ENCODE measurements at places on chromosomes 7 and 10.

- DNase-seq, result no peak
These were observed 40.6 kb downstream of the OSBPL3 start for GRCh38 chr7:24939416-24939815.

GRCh38 chr10:50605269-50605950 lies 18.3 kb downstream of the SGMS1 start:
- no peak for DNase-seq

DNA sequence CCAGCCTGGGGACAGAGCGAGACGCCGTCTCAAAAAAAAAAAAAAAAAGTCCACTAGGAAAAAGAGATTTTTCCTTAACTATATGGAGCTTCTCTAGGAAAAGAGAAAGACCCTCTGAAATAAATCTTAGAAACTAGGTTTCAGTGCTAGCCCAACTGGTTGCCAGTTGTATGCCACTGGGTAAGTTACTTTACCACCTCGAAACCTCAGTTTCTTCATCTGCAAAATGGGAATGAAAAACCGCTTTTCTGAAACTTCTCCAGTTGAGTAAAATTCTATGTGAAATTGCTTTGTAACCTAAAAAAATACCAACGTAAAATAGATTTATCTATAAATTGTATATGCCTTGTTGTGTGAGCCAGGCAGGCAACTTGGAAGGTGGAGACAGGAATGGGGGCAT lies 16.5 kb upstream of the EIF5AL1 start:
- DNase-seq, result no peak

DNA sequence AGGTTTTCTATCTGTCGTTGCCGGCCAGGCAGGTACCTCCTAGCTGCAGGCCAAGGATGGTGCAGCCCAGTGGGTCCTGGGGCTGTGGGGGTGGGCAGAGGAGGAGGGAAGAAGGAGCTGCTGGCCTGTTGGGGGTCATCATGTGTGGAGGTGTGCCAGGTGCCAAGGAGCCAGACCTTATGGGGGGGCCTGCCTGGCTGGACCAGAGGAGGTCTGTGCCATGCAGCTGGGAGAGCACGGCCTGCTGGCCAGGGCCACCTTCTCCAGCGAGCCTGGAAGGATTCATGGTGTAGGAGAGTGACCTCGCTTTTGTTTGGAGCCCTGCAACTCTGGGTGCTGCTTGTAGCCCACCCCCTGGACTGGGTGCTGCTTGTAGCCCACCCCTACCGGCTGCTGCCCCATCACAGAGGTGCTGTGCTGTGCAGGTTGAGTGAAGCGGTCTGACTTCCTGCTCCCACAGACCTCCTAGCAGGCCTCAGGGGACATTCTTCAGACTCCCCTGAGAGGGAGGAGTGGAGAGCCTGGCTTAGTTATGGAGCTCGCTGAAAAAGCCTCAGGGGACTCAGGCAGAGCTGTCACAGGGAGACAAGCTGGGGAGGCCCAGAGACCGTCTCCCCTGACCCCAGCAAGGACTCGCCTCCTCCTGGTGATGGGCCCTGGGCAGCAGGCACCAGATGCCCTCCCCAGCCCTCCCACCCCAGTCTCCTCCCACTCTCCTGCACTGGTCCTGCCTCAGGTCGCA lies 67.7 kb upstream of the AQP1 start:
- DNase-seq, result no peak

DNA sequence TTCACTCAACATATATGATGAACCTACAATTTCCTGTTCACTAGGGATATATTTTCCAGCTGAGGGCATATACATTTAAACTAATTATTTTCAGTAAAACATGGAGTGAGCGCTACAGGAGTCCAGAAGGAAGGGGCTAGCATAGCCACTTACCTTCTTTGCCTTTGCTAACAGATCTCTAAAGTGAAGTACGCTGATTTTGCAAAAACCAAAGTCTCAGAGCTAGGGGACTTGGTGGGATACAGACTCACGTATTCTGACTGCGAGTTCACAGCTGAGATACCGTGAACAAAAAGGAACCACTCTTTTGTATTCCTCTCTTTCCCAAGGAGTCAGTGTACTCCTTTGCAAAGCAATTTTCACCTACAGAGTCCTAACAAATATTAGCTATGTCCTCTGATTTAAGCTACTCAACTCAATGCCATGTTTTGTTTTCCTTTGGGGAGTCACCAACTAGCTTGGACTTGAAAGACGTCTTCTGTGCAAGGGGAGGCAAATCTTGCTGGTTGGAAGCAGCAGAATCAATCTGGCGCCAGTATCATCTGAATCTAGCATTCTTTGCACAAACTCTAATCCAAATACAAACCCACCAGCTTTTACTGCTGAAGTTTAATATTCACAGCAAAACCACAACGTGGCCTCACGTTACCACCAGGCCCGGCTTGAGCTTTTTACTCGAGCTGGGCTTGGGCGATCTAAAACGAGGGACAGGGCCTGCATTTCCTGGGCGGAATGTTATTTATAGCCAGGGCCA lies 657 bp downstream of the CDNF start:
- DNase-seq, result no peak

DNA sequence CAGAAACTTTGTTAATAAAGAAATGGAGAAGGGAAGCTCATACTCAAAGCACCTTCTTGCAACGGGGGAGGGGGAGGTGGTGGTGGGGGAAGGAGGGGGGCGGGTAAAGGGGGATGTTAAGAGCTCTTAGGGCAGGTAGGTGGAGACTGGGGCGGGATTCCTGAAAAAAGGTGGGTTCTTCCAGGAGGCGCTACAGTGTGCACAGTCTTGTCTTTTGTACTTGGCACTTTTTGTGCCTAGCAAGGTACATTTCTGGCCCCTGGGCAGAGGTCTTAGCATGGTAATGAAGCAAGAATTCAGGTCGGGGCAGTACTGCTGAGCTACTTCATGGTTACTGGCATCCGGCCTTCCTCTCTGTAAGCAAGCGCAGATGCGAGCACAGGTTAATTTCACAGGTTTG lies 15.2 kb upstream of the LAMB4 start:
- DNase-seq, result no peak

- DNase-seq, result no peak
These were observed 26.3 kb downstream of the TM9SF3 start for GRCh38 chr10:96560489-96560888.

DNA sequence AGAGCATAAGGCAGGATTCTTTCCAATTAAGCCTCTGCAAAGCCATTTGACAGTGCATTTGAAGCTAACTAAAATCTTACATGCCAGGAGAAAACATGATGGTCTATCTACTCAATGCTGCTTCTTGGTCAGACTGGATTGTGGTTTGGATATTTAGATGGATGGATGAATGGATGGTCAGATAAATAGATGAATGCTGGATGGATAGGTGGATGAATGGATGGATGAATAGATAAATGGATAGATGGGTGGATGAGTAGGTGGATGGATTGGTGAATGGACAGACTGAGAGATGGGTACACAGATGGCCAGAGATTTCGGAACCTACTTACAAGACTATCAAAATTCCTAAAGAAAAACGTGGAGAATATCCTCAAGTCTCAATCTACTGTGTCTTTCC lies 127.6 kb downstream of the SFMBT2 start:
- no peak for DNase-seq

GRCh38 chr10:124072106-124072505 lies 21.3 kb downstream of the CHST15 start:
- DNase-seq, result no peak

- no peak for DNase-seq
These were observed 100.3 kb downstream of the CCSER2 start for GRCh38 chr10:84428711-84429110.

- no peak for DNase-seq
These were observed 13.1 kb downstream of the IPMK start for GRCh38 chr10:58254644-58255043.

DNA sequence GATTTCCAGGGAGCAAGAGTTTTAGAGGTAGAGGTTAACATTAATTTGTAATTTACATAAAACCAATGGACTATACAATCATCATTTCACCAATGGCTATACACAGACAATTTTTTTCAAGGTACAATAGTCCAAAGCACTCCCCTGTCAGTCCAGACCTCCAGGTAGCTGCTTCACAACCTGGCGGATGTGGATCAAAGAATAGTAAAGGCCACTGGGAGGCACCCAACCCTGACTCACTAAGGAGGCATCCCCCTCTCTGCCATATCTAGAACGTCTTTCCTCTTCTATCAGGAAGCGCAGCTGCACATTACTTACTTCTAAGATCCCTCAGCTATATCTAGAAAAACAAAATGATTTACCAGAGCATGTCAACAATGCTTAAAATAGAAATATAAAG lies 217.7 kb upstream of the AOAH start:
- no peak for DNase-seq

DNA sequence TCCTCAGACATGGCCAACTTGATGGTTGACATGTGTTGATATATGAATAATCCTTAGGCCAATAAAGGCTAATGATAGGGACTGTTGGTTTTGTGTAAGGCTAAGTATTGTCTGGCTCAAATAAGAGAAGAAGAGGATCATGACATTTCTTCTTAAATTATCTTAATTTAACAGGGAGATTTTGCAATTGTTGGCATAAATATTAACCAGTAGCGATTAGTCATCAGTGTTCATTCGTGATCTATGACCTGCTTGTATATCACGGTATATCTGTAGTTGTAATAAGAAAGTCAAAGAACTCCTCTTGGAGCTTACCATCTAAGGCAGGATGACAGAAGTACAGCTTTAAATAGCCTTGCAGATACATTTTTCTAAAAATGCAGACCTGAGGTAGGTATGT lies 196.4 kb downstream of the CREB5 start:
- no peak for DNase-seq

GRCh38 chr10:100977436-100977835 lies 8.1 kb downstream of the SEMA4G start:
- DNase-seq, result no peak

GRCh38 chr7:94190599-94191061 lies 186.5 kb upstream of the BET1 start:
- no peak for DNase-seq

DNA sequence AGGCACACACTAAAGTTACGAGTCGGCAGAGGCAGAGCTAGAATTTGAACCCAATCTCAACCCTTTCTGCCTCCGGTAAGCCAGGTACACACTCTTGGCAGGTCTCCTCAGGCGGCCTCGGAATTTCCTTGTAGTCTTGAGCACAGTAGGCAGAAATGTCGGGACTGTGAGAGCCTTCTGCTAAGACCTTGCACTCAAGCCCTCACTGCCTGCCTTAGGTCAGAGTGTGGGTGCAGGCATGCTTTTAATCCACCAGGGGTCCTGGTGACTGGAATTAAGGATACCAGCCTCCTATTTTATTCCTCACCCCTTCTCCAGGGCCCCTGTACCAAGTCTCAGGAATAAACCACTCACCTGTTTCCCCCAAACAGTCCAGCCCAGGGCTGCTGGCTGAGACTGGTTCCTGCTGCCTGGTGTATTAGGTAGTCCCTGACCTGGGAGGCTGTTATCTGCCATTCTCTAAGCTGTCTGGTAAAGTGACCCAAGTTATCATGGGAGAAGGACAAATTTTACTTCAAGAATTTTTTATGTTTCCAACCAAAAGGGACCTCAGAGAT lies 855 bp downstream of the ATP6V1F start:
- no peak for DNase-seq

DNA sequence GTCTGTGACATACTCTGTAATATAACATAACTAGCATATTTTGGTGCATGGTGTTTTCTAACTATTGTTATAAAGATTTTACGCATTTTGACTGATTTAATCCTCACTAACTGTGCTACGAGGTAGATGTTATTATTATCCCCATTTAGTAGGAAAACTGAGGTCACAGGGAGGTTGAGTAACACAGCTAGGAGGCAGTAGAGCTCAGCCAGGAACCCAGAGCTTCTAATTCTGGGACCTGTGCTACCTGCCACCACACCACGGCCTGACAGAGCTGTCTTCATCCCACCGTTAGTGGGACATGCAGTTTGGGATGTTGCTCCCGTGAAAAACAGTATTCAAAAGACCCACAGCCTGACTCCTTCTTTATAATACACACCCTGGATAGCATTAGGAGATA lies 962.5 kb downstream of the CNTNAP2 start:
- no peak for DNase-seq

DNA sequence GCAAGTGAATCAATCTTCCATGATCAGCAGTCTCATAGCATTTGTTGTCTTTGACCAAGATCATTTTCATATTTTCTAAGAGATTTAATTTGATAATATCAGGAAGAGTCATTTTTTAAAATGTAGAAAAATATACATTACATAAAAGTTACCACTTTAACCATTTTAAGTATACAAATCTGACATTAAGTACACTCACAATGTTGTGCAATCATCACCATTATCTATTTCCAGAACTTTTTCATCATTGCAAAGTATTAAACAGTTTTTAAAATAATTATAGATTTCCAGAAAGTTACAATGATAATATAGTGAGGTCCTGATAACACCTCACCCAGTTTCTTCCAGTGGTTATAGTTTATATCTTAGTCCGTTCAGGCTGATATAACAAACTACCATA lies 222.5 kb upstream of the RHOBTB1 start:
- no peak for DNase-seq

DNA sequence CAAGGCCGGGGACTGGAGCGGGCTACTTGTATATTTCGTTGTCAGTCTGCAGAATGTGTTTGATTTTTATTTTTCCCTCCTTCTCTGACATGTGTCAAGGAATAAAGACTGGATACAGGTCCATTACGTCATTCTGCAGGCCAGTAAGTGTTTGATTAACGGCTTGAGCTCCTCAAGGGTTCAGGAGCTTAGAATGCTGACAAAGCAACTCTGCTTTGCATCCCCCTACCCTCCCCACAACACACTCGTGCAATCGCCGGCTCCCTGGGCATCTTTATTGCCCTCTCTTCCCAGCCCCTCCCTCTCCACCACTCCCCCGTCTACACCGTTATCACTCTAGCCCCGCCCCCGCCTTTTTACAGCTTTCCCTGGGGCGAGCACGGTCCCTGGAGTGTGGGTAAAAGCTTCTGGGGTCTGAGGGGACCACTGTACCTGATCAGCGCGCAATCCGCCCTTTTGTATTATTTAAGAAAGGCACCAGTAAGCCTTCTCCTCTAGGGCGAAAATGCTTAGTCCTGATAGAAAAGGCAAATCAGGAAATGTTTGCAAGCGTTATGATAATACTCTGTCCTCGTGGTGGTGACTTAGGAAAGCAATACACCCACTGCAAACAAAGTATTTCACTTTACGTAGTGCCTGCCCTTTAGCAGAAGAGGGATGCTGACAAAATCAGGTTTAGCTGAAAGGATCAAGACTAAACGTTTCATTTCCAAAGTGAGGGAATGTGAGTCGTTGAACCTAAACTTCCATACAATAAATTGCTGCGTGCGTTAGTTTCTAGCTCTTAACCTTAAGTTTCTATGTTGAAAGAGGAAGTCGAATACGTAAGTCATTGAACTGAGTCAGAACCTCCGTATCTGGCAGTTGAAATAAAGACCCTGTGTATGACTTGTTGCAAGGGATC lies 1.4 kb upstream of the CREB5 start:
- DNase-seq, result no peak

DNA sequence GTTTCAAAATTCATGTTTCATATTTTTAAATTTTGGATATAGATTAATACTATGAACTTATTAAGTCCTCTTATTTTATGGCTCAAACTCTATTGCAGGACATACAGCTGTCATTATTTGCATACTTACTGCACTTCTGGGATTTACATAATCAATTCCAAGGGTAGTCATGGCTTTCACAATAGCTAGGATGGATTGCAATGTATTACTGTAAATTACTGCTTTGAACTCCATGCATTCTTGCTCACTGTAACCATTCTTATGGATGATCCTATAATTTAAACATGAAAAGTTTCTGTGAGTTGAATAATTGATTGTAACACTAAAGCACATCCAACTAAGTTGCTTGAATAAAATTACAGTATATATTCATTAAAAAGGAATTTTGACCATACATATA lies 23.5 kb downstream of the GNAT3 start:
- DNase-seq, result no peak
